ENCODE measurements at places on chromosomes 13 and 19. TPM values are rescaled to one million over a fixed set of nuclear protein-coding genes. Genes with fewer than 3 reads are reported as not detected.

DPY19L3 gene
- 4.7 TPM for total RNA-seq

ZNF492 gene
- not detected for total RNA-seq

GCDH gene
- total RNA-seq, result 28.9 TPM

TNNI3 gene
- 0.72 TPM for total RNA-seq

C5AR2 gene
- total RNA-seq, result not detected

SBK2 gene
- not detected for total RNA-seq

MEIOSIN gene
- total RNA-seq, result not detected

STARD13 gene
- 0.85 TPM for total RNA-seq

ZNF737 gene
- total RNA-seq, result 4.5 TPM

PDE4C gene
- total RNA-seq, result 0.43 TPM

MUC16 gene
- under 0.01 TPM for total RNA-seq

ZNF628 gene
- 0.48 TPM for total RNA-seq

CEACAM8 gene
- total RNA-seq, result not detected

SMAD9 gene
- total RNA-seq, result 0.24 TPM

All from tracheal epithelial cell (primary cell).